ENCODE measurements at places on chromosomes 2 and 18. TPM values are rescaled to one million over a fixed set of nuclear protein-coding genes. Genes with fewer than 3 reads are reported as not detected.

Gene C1QL2
- total RNA-seq: not detected

Gene COLEC11
- total RNA-seq: 2.1 TPM

Gene MC4R
- not detected for total RNA-seq

Gene BMPR2
- 50.0 TPM for total RNA-seq

Gene SOX11
- 0.10 TPM for total RNA-seq

Gene MC5R
- total RNA-seq: not detected

Gene TUBB8B
- total RNA-seq: not detected

Gene NOSTRIN
- total RNA-seq: 11.5 TPM

Gene GPR75
- total RNA-seq: 0.50 TPM

Gene TEKT4
- not detected for total RNA-seq

Gene PER2
- 4.5 TPM for total RNA-seq

Gene DYNAP
- not detected for total RNA-seq

Gene ADRA2B
- 5.0 TPM for total RNA-seq

Gene TRAPPC12
- 105 TPM for total RNA-seq

Gene LINC00305
- total RNA-seq: not detected

Gene ANKRD30B
- not detected for total RNA-seq

Gene RNMT
- total RNA-seq: 20.0 TPM

Gene LONRF2
- total RNA-seq: 17.5 TPM

Gene RAB6C
- total RNA-seq: 0.25 TPM

Gene VIT
- 13.3 TPM for total RNA-seq

Gene TMEM200C
- 0.32 TPM for total RNA-seq

Measured in left ventricle myocardium superior (tissue), 1 donor.